ENCODE measurements at places on chromosomes 2 and 18.

DNA sequence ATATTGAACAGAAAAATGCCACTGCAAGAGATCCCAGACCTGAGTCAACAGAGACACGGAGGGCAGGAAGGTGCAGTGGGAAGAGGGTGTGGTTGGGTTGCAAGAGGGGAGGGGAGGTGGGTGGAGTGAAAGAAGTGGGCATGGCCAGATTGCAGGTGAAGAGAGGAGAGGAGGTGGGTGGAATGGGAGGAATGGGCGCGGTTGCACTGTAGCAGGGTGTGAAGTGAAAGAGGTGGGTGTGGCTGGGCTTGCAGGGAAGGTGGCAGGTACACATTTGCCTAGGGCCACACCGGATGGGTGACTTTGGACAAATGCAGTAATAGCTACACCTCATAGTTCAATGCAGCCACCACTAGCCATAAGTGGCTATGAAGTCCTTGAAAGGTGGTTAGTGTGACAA, 71.1 kb downstream of the DOCK10 start:
- no peak for DNase-seq

DNA sequence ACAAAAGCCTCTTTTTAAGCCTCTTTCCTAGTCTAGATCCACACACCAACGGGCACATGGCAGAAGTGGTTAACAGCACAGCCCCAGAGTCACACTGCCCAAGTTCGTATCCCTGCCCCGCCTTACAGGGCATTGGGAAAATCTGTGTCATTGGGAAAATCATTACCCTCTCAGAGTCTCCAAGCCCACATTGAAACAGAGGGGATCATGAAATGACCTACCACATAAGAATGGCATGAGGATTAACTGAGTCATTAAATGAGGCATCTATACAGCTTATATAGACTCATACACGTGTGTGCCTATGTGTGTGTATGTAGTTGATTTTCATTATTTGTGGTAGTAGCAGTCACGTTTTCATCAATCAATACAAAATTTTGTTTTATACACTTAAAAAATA, 469.0 kb upstream of the POU3F3 start:
- DNase-seq = no peak

DNA sequence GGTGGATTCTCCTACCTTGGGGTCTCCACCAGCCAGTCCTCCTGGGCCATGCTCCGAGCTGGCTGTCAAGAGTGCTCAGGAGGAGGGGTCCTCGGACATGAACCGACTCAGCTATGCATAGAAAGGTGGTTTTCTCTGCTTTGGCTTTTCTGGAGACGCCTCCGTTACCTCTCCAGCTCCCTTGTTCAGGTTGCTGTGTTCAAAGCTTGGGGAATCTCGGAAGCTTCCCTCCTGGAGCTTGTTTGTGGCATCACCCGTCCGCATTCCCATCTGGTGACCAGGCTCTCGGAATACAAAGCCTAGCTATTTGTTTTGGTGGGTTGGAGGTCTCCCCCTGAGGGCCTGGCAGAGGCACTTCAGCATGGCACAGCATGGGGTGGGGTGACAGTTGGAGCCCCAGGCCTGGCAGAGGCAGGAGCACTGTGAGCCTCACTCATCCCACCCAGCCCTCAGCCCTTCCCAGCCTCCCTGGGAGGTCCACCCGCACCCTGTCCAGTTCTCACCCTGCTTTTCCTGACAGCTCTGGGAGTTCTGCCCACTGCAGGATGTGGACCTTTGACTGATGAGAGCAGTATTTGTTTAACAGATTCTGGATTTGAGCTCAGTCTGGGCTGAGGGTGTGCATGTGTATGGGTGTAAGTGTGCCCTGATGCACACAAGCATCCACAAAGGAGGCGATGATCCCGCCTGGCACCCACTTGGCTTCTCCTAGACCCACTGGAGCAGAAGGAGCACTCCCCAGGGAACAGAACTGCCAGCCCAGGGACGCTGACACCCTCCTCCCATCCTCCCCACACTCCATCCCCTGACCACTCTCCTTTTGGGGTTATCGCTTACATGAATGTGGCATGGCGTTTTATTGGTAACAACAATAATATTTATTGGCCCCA, 107.3 kb upstream of the HS6ST1 start:
- no peak for DNase-seq

GRCh38 chr2:36509075-36509474, 88.9 kb downstream of the FEZ2 start:
- DNase-seq = no peak

- DNase-seq = no peak
These were observed 122.1 kb upstream of the RMDN2 start for GRCh38 chr2:37802899-37803379.

- no peak for DNase-seq
These were observed 573 bp downstream of the IGFBP2 start for GRCh38 chr2:216633616-216634369.

GRCh38 chr2:57368190-57368589, 678.4 kb upstream of the VRK2 start:
- no peak for DNase-seq

- no peak for DNase-seq
These were observed 143.4 kb downstream of the TRIM43 start for GRCh38 chr2:95734976-95735890.

GRCh38 chr2:239143858-239144712, 256.7 kb downstream of the HDAC4 start:
- no peak for DNase-seq

- DNase-seq = no peak
These were observed 31.3 kb downstream of the DGKD start for GRCh38 chr2:233385489-233386044.

DNA sequence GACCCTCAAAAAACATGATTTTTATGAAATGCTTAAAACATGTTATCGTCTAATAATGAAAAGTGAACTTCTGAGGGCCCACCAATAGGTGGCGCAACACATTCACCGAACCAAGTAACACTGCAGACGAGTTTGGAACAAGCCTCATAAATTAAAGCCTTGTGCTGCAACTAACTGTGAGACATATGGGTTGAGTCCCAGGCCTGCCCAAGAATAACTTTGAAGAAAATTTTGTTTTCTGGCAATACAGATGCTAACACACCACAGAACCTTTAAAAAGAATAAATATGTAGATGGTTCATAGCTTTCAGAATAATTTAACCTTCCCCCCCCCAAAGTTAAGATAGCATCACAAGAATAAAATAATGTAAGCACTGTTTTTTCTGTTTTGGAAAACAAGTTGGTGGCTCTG, 285.9 kb downstream of the RNF144A start:
- peak; percentile 29 for DNase-seq

DNA sequence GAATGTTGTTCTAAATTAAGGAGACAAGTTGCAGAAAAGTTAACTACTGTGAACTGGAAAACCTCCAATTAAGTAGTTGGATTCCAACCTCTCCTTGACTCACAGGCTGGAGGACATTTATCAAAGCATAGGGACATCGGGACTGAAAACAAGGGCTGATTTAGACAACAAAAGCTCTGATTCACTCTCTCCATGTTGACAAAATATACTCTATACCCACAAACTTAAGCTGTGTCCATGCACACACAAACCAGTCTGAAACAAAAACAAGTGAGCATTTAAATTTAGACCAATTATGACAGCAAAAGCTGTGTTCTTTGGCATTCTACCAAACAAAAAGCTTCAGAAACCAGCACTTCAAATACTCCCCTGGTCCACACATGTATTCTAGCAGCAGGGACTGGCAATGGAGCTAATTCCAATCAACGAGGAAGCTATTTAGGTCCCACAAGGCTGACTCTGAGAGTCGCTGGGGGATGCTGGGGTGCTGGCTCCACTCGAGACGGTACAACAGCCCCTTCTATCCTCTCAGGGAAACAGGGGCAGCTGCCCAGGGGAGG, 71.4 kb downstream of the NXPH2 start:
- no peak for DNase-seq

DNA sequence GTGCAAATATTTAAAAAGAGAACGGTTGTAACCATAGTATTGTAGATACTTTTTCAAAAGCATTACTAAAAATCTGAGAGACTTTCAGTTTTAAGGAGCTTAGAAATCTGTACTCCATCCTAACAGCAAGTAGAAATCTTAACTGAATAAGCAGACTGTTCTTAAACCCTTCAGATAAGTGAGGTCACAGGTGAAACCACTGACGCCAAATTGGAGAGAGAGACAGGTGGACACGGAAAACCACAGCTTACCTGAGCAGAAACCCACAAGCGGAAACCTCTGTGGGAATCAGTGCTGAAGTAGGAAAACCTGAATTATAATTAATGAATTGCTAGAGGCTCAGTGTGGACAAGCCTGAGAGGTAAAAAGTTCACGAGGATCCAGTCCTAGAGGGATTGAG, 959.4 kb upstream of the CELF4 start:
- no peak for DNase-seq

DNA sequence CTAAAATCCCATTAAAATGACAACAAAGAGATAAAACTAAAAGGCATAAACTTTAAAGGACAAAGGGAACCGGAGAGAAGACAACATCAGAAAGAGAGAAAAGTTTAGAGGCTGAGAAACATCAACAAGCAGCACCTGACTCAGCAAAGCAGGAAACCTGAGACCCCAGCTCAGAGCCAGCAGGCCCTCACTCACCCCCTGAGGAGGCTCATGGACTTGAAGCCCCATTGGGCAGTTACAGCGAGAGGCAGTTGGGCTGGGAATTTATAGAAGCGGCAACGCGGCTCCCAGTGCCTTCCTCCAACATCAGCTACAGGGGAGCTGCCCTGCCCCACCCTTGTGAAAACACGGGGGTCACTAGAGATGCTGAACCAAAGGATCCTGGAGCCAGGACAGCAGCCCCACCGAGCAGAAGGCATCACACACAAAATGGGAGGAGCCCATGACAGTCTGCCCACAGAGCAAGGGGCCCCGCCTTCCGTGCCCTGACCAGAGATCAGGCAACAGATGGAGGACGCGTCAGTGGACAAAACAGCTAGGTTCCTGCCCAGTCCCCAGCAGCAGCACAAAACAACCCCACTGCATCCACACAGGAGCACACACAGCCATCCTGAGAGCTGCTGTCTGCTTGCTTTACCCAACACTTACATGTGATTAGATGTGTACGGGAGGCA, 52.7 kb downstream of the CMPK2 start:
- DNase-seq = no peak

- no peak for DNase-seq
These were observed 443.4 kb downstream of the NYAP2 start for GRCh38 chr2:225842939-225843338.

- DNase-seq = peak; percentile 47
These were observed 71.0 kb upstream of the ITM2C start for GRCh38 chr2:230793572-230794359.

DNA sequence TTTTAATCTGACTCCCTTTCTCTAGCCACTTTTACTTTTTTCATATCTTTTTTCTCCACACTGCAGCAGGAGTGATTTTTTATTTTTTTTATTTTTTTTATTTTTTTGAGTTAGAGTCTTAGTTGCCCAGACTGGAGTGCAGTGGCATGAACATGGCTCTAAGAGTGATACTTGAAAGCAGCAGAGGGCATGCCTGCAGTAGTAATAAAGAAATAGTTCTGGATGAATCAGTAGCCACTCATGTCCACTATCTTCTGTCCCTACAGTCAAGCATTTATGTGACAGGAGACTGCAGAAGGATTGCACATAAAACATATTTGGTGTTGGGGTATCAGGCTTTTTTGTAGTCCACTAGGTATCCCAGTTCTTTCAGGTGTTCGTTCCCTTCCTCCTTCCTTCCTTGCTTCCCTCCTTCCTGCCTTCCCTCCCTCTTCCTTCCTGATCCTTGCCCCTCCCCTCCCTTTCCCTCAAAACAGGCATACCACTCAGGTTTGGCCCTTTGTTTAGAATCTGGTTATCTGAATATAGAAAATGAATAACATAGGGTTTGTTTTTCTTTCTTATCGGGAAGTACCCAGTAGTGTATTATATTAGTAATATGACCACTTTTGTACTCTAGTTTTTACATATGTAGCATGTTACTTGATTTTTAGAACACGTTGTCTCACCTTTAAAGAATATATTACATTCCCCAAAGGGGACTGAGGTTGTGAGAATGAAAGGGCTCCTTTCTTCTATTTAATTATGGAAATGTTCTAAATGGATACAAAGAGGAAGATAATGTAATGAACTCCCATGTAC, 23.5 kb downstream of the MIB1 start:
- no peak for DNase-seq

- no peak for DNase-seq
These were observed 93.0 kb upstream of the KLHL29 start for GRCh38 chr2:23292024-23292423.

DNA sequence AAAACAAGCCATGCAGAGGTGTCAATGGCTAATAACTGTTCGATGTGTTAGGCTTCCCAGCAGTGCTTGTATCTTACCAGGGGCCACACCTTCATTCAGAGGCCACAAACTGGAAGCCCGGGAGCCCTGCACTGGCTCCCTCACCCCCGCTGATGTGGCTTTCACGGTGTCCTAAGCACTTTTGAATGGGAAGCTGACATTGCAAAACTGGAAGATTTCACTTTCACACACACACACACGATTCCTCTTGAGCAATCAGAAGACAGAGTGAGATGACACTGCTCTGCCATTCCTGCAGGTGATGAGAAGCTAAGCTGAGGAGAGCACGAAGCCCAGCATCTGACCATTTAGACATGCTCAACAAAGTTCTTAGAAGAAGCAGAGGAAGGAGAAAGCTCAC, 8.6 kb upstream of the ZNF407 start:
- DNase-seq = no peak

- no peak for DNase-seq
These were observed 153.3 kb downstream of the TMEM182 start for GRCh38 chr2:102915128-102915527.

DNA sequence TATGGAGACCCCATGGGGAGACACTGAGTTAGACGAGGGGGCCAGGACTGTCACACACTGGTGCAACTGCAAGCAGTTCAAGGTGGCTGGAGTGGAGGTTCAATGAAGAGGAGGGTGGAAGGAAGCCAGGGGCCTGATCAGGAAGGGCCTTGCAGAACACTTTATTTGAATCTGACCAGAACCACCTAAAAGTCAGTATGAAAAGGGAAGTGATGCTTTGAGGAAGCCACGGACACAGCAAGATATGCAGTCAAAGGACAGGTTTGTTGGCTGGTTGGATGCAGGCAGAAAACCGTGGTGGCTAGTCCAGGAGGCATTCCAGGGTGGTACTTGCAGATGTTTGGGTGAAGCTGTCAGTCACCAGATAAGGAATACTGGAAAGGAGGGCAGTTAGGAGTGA, 3.5 kb upstream of the FAM124B start:
- no peak for DNase-seq

- DNase-seq = no peak
These were observed 898.9 kb downstream of the CPS1 start for GRCh38 chr2:211455216-211455841.

GRCh38 chr18:45540125-45540524, 75.2 kb upstream of the SLC14A2 start:
- DNase-seq = no peak

GRCh38 chr2:202307690-202308089, 42.1 kb downstream of the NOP58 start:
- no peak for DNase-seq

GRCh38 chr2:191051825-191052778, 38.1 kb upstream of the STAT1 start:
- no peak for DNase-seq

GRCh38 chr2:120224735-120225548, 1.7 kb upstream of the TMEM185B start:
- no peak for DNase-seq

GRCh38 chr2:58186501-58186900, 54.6 kb downstream of the FANCL start:
- DNase-seq = no peak

All from stimulated activated CD8-positive, alpha-beta memory T cell treated with anti-CD3 and anti-CD28 coated beads, Interleukin-4, amount 100 ng/mL, for 1 hour (primary cell).